Suppressor macrophage treated with lipopolysaccharide for 4 hours (primary cell): ENCODE measurements at places on chromosomes 13 and 19.

- no peak for DNase-seq
Measured at GRCh38 chr19:3586707-3587346, 1.5 kb downstream of the GIPC3 start.

GRCh38 chr13:83151308-83151660, 731.0 kb downstream of the SLITRK1 start:
- no peak for DNase-seq

DNA sequence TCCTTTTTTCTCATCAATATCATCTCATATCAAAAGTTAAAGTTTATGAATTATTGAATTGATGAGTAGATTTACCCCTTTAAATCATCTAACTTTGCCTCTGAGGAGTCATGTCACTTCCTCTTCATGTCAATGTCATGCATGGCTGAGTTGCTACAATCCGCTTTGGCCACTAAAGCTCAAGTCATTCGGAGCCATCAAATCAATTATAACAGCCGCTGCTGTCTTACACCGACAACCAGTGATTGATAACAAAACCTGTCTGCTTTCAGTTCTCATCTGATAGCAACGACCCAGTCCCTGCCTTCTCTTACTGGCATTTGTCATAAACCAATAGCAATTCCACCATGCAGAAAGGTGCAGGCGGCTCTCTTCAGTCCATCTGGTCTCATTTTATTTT, 429.3 kb downstream of the DIAPH3 start:
- no peak for DNase-seq

- DNase-seq, result no peak
Measured at GRCh38 chr13:20128459-20128931, 32.4 kb downstream of the GJA3 start.

- DNase-seq, result no peak
Measured at GRCh38 chr19:32537580-32537979, 43.4 kb upstream of the PDCD5 start.
